Brain microvascular endothelial cell (primary cell): ENCODE measurements at places on chromosomes 2 and 18.

DNA sequence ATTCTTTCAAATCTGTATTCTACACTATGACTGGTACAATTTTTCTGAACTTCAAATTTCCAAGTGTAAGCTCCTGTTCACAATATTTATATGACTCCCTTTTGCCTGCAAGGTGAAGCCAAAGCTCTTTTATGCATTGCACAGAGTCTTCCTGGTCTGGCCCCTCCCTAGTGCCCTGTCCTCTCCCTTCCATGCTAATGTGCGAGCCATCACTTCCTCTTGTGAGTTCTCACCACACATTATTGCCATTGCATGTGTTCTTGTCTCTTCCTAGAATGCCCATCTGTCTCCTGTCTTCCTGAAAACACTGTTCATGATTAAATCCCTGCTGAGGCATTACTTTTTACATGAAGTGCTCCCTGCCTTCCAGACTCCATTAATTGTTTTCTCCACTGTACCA lies 169.9 kb downstream of the MC4R start:
- no peak for DNase-seq

DNA sequence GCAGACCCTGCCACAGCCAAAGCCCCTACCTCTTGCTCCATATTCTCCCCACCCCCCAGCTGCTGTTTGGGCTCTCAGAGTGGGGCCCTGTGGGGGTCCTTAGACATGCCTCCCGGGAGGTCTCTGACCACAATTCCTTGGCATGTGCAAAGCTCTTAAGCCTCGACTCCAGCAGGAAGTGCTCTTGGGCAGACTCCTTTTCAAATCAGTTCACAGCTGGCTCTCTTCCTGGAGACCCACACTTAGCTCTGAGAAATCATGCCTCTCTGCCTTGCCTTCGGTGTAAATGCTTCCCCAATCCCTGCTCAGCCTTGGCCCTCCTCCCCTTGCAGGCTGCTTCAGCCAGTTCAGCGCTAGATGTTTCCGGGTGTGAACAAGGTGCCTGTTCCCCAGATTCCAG lies 46.9 kb downstream of the NGEF start:
- no peak for DNase-seq

DNA sequence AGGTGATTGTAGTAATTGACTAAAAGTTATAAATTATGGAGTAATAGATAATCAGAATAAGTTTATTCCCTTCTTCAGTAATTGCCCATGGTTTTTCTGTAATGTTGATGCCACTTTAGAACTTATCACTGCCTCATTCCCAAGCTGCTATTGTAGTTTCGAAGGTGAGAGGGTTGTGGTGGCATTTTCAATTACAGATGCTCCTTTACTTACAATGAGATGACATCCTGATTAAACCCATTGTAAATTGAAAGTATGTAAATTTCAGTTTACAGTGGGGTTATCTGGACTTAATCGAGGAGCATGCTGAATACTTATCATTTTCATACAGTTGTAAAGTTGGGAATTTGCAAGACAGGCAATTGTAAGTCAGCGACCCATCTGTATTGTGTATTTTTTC lies 2.9 kb downstream of the NDUFV2 start:
- no peak for DNase-seq

DNA sequence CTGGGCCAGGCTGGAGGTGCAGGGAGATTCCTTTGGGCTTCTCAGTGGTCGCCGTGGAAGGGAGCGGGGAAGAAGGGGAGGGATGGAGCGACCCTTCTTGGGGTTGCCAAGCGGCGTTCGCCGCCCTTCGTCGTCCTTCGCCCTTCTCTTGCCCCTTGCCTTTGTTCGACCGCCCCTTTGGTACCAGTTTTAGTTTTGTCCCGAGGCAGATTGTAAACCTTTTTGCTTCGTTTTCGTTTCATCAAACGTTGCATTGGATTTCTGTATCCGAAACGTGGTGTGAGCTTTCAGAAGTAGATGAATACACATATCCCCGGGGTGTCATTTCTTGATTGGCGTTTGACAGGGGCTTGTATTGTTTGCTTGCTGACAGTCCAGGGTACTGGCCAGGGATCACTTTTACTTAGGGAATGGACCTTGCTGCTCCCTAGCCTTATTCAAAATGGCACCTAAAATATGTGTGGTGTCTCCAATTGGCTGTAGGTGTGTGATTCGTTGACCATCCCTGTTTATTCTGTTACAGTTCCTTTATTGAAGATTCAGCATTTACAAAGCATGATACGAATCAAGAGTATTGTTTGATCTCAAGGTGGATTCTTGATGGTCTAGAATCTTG lies 788 bp downstream of the USP14 start:
- DNase-seq: no peak

- DNase-seq: no peak
Measured at GRCh38 chr2:59395119-59395518, 1154.0 kb upstream of the FANCL start.

GRCh38 chr2:36413218-36413617 lies 57.6 kb downstream of the CRIM1 start:
- peak; percentile 39 for DNase-seq

GRCh38 chr2:17719562-17720371 lies 33.8 kb downstream of the SMC6 start:
- DNase-seq: no peak

DNA sequence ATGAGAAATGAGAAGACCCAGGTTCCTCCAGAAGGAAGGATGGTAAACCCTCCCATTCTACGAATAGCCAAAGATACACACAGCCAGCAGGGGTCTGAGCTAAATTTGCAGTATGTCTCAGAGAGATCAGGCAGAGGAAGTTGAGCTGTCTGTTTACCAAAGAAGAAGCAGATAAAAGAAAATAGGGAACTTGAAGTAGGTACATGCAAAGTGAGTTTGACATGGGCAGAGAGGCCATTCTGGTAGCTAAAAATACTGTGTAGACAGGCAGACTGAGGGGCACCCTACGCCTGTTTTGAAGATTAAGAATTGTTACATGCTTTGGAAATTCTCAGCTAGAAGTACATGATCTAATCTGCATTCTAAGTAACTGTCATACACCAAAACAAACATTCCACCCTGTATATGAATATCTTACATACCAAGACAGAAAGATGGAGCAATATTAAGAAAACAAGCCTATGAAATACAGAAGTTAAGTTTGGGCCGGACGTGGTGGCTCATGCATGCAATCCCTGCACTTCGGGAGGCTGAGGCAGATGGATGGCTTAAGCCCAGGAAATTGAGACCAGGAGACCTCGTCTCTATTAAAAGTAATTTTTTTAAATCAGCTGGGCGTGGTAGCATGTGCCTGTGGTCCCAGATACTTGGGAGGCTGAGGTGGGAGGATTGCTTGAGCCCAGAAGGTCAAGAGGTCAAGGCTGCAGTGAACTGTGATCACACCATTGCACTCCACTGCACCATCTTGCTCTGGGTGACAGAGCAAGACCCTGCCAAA lies 157.9 kb downstream of the ANKRD44 start:
- peak; percentile 75 for DNase-seq

GRCh38 chr2:86413296-86414094 lies 27.7 kb upstream of the KDM3A start:
- no peak for DNase-seq

GRCh38 chr18:2908946-2909335 lies 62.1 kb downstream of the EMILIN2 start:
- no peak for DNase-seq

DNA sequence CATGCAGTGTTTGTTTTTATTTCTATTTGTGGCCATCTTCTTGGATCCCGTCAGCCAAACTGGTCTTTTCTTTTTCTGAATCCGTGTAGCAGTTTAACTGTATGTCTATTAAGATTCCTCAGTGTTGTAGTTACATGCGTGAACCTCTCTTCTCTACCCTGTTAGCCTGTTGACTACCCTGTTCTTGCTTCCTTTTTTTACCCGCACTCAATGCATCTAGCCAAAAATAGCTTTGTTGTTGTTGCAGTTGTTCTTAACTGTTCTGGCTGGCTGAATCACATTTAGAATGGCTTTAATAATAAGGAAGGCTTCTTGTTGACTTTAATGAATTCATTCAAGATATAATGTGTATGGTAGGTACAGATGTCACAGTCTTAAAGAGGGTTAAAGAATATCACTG lies 137.1 kb downstream of the LCLAT1 start:
- DNase-seq: no peak

DNA sequence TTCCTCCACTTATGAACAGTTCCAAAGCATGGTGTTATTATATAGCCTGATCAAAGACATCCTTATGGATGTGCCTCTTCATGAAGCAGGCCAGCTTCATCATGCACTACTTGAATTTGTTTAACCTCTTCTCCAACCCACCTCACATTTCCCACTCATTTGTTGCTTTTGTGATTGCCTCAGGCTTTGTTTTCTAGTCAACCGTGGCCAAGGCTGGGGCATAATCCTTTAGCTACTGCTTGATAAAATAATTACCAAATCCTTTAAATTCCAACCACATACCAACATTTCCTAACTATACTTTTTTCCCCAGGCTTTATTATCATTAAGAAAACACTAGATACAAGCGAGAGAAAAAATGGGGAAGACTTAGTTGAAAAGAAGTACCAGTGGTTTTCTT lies 39.6 kb upstream of the SCN1A start:
- peak; percentile 69 for DNase-seq

DNA sequence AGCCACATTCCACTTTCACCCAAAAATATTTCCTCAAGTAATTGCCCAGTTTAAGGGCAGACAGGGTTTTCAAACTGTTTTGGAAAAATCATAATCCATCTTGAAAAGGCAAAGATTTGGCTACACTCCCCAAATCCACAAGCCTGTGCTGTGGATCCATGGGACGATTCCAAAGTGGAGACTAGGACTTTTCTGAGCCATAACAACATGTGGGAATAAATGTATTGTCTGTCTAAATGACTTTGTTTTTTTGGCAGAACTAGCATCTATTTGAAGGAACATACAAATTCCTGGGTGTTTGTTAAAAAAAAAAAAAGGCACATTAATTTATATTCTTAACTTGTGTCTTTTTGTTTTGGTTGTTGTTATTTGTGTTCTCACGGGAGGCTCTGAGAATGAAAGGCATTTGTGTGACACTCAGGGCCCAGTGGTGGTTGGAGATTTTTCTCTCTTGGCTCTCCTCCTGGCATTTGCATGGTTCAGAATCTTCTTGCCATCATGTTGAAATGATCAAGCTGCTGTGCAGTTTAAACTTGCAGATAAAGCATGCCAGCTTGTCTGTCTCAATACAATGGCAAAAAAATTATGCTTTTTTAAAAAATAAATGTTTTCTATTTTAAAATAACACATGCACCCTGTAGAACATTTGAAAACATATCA lies 277.4 kb downstream of the EN1 start:
- DNase-seq: no peak

- no peak for DNase-seq
Measured at GRCh38 chr18:58310517-58310916, 266.5 kb downstream of the NEDD4L start.

GRCh38 chr2:118638453-118638852 lies 209.0 kb downstream of the EN1 start:
- DNase-seq: no peak

DNA sequence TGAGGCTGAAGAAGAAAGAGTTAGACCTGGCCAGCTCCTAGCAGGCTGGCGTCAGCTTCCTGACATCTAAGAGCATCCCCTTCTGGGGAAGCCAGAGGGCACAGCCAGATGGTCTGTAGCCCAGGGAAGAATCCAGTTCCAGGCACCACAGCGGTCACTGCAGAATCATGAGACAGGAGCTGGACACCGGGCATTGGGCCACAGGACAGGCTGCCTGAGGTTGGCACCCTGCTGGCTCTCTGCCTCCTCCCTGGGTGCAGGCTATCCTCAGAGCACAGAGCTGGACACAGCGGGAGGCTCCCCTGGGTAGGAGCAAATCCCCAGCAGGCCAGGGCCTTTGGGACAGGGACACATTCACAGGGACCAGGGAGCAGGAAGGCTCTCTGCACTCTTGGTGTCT lies 19.8 kb upstream of the ATOH8 start:
- no peak for DNase-seq

DNA sequence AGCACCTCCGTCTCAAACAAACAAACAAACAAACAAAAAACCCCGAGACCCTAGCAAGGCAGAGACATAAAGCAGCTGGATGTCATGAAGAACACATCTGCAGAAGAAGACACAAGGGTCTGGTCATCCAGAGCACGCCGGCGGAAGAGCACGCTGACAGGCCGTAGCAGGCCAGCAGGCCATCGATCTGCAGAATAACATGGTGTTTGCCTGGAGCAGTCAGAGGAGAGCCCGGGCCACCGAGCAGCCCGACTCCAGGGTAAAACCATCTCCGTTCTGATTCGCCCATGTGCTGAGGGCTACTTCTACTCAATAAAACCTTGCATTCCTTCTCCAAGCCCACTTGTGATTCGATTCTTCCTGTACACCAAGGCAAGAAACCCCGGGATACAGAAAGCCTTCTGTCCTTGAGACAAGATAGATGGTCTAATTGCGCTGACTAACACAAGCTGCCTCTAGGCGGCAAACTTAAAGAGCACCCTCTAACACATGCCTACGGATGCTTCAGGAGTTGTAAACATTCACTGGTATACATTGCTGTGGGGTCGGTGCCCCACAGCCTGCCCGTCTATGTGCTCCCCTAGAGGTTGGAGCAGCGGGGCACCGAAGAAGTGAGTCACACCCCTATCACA lies 549.8 kb upstream of the NRXN1 start:
- no peak for DNase-seq

DNA sequence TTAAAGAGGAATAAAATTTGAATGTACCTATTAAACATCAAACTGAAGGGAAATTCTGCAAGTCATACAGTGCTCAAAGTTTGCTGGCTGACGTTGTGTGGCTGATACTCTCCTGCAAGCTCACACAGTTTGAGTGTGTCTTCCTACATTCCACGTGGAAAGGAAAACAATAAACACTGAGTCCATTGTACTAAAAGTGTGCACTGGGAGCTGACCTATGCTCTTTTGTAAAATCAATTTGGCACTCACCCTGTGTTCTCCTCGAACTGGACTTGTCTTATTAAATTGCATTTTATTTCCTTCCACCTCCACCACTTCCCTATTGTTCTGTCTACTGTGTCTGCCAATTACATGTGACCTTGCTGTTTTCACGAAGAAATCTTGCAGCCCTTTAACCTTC lies 458.0 kb downstream of the CPS1 start:
- DNase-seq: no peak

DNA sequence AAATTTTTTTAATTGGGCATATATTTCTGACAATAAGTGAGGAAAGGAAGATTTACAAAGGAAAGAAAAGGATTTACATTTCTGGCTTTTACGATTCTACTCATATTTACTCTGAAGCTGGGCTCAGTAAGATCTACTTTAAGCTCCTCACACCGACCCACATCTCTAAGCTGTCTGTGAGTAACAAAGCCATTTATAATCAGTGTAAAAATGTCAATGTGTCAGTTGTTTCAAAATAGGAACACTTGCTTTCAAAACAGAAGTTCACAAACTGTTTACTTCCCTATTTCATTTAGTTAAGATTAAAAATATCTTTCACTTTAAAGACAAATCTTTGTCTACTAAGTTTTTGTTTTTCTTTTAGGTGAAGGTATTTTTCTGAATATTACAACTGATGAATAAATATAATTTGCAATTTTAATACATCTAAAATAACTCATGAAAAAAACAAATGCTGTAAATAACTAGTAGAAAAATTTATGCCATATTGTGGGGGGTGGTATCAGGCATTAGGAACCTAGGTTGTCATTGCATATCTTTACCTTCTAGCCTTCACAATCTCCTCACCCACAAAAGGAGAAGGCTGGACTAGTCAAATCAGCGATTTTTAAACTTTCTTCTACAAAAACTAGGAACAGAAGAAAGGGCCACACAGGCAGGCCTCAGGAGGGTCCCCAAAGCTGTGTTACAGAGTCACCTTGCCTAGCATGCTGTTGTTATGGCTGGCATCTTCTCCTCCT lies 64.5 kb downstream of the TMEM131 start:
- DNase-seq: no peak

- peak; percentile 30 for DNase-seq
Measured at GRCh38 chr2:222627764-222628163, 28.1 kb downstream of the FARSB start.
